ENCODE measurements at places on chromosomes 2 and 18.
A peak's percentile ranks its signal among the peaks of the same experiment; 100 is the strongest.

DNA sequence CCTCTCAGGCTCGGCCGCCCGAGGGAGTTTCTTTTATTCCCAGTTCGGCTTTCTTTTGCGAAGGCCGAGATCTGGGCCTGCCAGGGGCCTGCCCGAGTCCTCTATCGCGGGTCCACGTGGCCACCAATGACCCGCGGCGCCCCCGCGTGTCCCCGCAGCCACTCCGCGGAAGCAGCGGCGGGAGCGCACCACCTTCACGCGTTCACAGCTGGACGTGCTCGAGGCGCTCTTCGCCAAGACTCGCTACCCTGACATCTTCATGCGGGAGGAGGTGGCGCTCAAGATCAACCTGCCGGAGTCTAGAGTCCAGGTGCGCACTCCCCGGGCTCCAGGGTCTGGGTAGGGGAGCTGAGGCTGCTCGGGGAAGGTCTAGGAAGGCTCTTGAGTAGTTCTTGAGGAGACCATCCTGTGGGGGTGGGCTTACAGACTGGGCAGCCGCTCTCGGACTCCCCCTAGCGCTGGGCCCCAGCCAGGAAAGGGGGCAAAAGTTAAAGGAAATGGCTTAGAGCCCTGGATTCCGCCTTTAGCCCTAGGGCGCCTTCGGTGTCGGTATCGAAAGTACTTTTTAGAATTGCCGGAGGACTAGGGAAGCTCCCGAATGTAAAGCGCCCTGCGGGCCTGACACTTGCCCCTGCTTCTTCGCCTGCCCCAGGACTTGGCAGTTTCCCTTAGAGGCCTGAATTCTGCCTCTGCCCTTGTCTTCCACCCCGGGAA lies 3.4 kb downstream of the OTX1 start:
- H3K27me3 ChIP-seq, result peaks cover 23% of the 10 kb centered on the region
- DNase-seq, result no peak
- H3K27ac ChIP-seq, result no peak overlapping the region

- H3K27me3 ChIP-seq, result no peaks in the 10 kb centered on the region
- no peak overlapping the region for H3K4me3 ChIP-seq
- H3K36me3 ChIP-seq, result no peaks in the 10 kb centered on the region
These were observed 68.4 kb downstream of the PID1 start for GRCh38 chr2:229202646-229203045.

DNA sequence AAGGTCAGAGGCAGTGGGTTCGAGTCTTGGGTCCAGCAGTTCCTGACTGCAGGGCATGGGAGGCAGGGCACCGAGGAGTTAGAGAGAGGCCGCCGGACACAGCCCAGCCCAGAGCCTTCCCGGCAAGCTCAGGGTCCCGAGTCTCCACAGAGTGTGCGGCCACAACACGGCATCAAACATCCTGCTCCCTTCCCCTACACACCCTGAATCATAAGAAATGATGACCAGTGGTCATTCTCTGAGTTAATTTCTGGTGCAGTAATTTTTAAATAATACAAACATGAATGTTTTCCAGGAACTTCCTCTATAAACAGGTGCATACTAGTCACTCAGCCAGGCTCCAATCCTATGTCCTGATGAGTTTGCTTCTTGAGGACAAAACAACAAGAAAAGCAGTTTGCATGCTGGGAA lies 118.0 kb downstream of the PXDN start:
- no peak overlapping the region for H3K4me3 ChIP-seq
- H3K4me1 ChIP-seq, result no peaks in the 10 kb centered on the region
- H3K27ac ChIP-seq, result no peak overlapping the region
- no peaks in the 10 kb centered on the region for H3K27me3 ChIP-seq

DNA sequence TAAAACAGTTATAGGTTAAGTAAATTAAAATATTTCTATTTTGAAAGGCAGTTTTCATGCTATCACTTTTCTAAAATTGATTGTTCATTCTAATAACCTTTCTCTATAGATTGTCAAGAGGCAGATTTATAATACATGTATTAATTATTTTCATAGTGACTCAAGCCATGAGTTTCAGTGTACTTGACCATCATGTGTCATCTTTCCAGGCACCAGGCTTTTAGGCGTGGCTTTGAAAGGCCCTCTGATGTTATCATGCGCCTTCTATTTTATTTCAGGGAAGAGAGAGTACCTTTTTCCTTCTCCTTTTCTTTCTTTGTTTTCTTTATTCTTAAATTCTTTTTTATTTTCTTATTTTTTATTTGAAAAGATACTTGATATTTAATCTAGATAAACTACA lies 128.3 kb upstream of the ETAA1 start:
- no peak for DNase-seq
- no peaks in the 10 kb centered on the region for H3K4me1 ChIP-seq
- no peak overlapping the region for H3K4me3 ChIP-seq
- H3K27ac ChIP-seq, result no peak overlapping the region
- no peaks in the 10 kb centered on the region for H3K36me3 ChIP-seq
- H3K27me3 ChIP-seq, result no peaks in the 10 kb centered on the region

- DNase-seq, result no peak
- no peaks in the 10 kb centered on the region for H3K36me3 ChIP-seq
- H3K4me3 ChIP-seq, result no peak overlapping the region
These were observed 2.8 kb downstream of the SIX3 start for GRCh38 chr2:44944102-44944951.

DNA sequence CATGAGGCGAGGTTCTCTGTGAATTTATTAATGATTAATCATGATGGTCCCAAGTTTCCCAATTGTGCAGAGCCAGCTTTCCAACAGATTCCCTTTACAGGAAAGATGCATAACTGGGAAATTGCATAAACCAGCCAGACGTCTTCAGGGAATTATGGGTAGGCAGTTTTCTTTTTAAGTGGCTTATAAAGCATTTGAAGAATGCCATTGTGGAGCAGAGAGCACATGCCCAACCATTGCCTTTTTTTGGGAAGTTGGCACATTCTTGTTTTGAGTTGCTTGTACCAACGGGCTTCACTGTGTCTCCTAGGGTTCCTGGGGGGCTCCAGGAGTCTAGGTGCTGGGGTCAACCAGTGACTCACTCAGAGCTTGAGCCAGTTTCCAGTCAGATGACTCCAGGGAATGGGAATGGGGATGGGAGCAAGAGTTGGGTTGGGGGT lies 231.7 kb upstream of the FOSL2 start:
- no peaks in the 10 kb centered on the region for H3K27me3 ChIP-seq
- H3K4me1 ChIP-seq, result no peaks in the 10 kb centered on the region
- DNase-seq, result no peak
- peaks cover under 1% of the 10 kb centered on the region for H3K36me3 ChIP-seq
- H3K27ac ChIP-seq, result no peak overlapping the region

DNA sequence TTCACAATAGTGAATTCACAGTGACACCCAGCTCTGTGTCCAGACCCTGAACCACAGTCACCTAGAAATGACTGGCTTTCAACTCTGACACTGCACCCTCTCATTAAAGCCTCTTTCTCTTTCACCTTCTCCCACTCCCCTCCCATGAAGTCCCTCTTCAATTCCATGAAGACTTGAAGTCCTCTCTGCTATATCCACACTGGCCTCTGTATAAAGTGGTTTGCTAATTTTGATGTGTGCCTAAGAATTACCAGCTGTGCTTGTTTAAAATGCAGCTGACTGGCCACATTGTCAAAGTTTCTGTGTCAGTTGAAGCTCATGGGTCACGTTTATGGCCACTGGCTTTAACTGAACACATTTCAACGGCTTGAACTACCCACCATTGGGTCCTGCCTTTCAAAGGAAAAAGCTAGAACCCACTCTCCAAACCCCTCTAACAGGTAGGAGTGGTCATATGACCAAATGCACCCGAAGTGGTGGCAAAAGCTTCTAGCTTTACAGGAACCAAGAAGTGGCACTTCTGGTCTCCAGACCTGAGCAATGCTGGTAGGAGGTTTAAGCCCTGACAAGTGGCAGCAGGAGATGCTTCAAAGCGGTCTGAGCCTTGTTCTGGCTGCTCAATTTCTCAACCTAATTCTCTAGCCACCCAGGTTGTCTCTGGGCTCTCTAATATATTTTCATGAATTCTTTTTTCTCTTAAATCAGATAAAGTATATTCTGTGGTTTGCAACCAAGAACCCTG lies 34.2 kb downstream of the B4GALT6 start:
- H3K27me3 ChIP-seq, result peaks cover 4% of the 10 kb centered on the region
- no peak for DNase-seq
- no peaks in the 10 kb centered on the region for H3K36me3 ChIP-seq
- H3K27ac ChIP-seq, result no peak overlapping the region
- no peak overlapping the region for H3K4me3 ChIP-seq
- no peaks in the 10 kb centered on the region for H3K4me1 ChIP-seq

- H3K27ac ChIP-seq, result no peak overlapping the region
- H3K4me1 ChIP-seq, result no peaks in the 10 kb centered on the region
- H3K27me3 ChIP-seq, result no peaks in the 10 kb centered on the region
- H3K4me3 ChIP-seq, result no peak overlapping the region
- H3K36me3 ChIP-seq, result no peaks in the 10 kb centered on the region
- no peak for DNase-seq
These were observed 389.8 kb downstream of the GALNT13 start for GRCh38 chr2:154261473-154262027.

DNA sequence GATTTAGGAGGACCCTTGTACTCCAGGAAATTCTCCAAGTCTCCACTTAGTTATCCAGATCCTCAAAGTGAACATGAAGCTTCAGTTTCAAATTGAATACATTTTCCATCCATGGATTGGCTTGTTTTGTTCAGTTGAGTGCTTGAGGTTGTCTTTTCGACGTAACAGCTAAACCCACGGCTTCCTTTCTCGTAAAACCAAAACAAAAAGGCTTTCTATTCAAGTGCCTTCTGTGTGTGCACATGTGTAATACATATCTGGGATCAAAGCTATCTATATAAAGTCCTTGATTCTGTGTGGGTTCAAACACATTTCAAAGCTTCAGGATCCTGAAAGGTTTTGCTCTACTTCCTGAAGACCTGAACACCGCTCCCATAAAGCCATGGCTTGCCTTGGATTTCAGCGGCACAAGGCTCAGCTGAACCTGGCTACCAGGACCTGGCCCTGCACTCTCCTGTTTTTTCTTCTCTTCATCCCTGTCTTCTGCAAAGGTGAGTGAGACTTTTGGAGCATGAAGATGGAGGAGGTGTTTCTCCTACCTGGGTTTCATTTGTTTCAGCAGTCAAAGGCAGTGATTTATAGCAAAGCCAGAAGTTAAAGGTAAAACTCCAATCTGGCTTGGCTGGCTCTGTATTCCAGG lies at the start of gene CTLA4:
Gene CTLA4, plus strand, starts transcription at position 211 of the 640 bp plus-strand sequence. Its CDS starts 172 bp downstream, at position 383.
- H3K4me3 ChIP-seq, result peak within 1 kb of the TSS; percentile 99
- peak within 1 kb of the TSS; percentile 95 for H3K27ac ChIP-seq
- peak; percentile 80 for DNase-seq
- H3K36me3 ChIP-seq, result peaks cover 30% of the 10 kb centered on the region

DNA sequence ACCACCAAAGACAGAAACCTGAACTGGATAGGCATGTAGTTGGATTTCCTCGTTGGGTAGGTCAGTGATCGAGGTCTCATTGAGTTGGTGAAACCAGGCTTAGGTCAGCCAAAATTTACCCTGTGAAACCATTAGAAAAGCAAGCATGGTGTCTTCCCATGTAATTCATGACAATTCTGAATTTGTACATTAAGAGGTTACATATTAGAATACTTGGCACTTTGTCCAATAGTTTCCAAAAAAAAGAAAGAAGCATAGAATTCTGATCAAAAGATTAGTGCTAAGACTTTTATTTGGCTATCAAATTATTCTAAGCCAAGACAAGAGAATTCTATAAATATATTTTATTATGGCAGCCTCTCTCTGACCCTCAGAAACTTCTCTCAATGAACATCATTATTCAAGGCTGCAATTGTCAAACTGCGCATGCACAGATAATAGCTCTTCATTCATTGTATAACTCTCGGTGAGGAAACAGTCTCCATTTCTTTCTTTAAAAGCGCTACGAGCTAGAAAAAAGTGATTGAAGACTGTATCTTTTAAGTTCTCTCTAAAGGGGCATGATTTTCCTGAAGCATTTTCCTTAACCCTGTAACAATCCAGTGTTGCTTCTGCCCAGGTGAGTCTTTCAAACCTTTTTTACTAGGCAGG lies 79.1 kb upstream of the MYCN start:
- peaks cover 2% of the 10 kb centered on the region for H3K27me3 ChIP-seq
- H3K4me1 ChIP-seq, result no peaks in the 10 kb centered on the region
- H3K36me3 ChIP-seq, result no peaks in the 10 kb centered on the region
- H3K4me3 ChIP-seq, result no peak overlapping the region
- DNase-seq, result no peak
- H3K27ac ChIP-seq, result no peak overlapping the region

GRCh38 chr2:15410884-15411283 lies 150.2 kb downstream of the NBAS start:
- no peak for DNase-seq
- H3K27me3 ChIP-seq, result no peaks in the 10 kb centered on the region
- no peak overlapping the region for H3K4me3 ChIP-seq
- no peaks in the 10 kb centered on the region for H3K4me1 ChIP-seq
- H3K36me3 ChIP-seq, result peaks cover 23% of the 10 kb centered on the region
- no peak overlapping the region for H3K27ac ChIP-seq

- no peaks in the 10 kb centered on the region for H3K36me3 ChIP-seq
- H3K27ac ChIP-seq, result no peak overlapping the region
- H3K27me3 ChIP-seq, result peaks cover 3% of the 10 kb centered on the region
- DNase-seq, result no peak
These were observed 65.7 kb upstream of the CNGA3 start for GRCh38 chr2:98280376-98281102.

GRCh38 chr2:225090746-225091145 lies 48.5 kb upstream of the DOCK10 start:
- no peak for DNase-seq
- H3K4me3 ChIP-seq, result no peak overlapping the region
- peaks cover 22% of the 10 kb centered on the region for H3K27me3 ChIP-seq
- no peak overlapping the region for H3K27ac ChIP-seq
- no peaks in the 10 kb centered on the region for H3K36me3 ChIP-seq

GRCh38 chr2:146576339-146577111 lies 1268.3 kb upstream of the ACVR2A start:
- no peak overlapping the region for H3K4me3 ChIP-seq
- no peak for DNase-seq
- no peaks in the 10 kb centered on the region for H3K36me3 ChIP-seq
- no peak overlapping the region for H3K27ac ChIP-seq

GRCh38 chr2:54528311-54528955 lies 72.3 kb downstream of the SPTBN1 start:
- no peaks in the 10 kb centered on the region for H3K36me3 ChIP-seq
- H3K27ac ChIP-seq, result no peak overlapping the region
- no peak overlapping the region for H3K4me3 ChIP-seq
- no peak for DNase-seq
- peaks cover 3% of the 10 kb centered on the region for H3K4me1 ChIP-seq

Measured in CD4-positive, CD25-positive, alpha-beta regulatory T cell (primary cell).